B cell (primary cell): ENCODE measurements at places on chromosomes 7 and 10.
A peak's percentile ranks its signal among the peaks of the same experiment; 100 is the strongest.

DNA sequence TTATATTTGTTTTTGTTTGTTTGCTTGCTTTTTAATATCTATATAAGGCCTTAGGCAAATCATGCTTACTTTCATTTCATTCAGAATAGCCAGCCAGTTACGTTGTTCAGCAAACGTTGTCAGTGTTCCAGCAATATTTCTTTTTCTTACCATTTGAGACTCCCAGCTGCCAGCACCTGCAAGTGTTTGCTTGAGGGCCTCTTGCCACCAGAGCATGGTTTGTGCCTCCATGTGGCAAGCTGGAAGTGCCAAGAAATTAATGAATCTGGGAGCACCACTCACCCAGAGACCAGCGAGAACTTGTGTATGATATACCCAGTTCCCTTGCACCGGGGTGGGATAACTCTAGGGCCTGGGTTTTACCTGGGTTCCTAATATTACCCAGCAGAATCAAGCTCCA is 177.1 kb upstream of the CSTF2T start:
- no peak for DNase-seq

- no peak for DNase-seq
Measured at GRCh38 chr7:134685250-134685649, 38.6 kb downstream of the BPGM start.

DNA sequence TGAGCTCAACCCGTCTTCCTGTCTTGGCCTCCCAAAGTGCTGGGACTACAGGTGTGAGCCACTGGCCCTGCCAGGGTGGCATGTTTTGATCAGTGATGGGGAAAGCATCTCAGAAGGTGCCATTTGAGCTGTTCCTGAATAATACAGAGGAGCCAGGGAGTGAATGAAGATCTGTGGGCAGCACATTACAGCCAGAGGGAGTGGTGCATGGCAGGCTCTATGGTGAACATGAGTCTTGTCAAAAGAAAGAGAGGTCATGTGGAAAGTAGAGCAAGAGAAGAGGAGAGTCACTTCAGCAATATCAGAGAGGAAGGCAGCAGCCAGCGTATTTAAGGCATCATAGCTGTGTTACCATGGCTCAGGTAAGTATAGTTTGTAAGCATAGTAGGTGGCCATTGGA is 275.7 kb upstream of the LRGUK start:
- DNase-seq = no peak

DNA sequence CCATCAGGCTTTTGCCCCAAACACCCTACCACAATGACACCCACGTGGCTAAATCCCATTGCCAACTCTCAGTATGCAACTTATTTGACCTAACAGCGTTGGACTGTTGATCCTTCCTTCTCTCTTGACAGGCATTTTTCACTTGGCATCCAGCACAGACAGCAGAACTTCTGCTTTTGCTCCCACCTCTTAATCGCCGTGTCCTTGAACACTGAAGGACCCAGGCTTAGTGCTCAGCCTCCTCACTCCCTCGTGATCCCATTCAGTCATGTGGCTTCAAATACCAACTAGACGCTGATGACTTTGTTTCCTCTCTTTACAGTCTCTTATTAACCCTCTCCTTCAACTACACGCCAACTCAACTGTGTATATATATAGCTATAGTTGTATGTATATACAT is 25.0 kb downstream of the ZFAND2A start:
- no peak for DNase-seq

DNA sequence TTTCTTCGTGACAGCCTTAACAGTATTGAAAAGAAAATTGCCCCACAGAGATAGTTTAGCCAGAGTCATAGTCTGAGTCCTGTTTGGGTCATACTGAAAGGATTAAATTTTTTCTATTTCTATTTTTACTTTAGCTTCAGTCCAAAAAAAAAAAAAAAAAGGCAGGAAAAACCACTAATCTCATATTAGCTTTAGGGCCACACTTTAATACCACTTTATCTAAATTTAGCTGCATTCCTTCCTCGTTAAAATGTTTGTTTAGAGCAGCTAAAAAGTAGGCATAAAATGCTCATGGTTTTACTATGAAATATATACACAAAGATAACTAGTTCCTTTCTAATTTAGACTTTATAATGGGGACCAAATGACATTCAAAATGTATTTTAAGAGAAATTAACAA is 216.5 kb upstream of the TMEM196 start:
- no peak for DNase-seq

GRCh38 chr10:132536241-132536876 is 1.2 kb upstream of the INPP5A start:
- peak; percentile 41 for DNase-seq

DNA sequence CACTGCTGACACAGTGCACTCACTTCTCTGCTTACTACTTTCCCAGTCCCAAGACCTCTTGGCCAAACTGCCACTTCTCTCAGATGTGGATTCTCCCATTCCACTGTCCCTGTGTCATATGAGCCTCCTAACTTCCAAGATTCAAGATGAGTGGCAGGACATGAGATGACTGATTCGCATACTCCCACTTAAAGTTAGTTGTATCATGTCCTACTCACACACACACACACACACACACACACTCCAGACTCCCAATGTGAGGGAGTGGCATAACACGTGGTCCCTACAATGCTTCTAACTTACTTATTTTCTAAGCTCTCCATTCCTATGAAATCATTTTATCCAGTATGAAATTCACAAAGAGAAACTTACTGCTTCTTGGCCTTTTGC is 67.0 kb upstream of the CAV2 start:
- no peak for DNase-seq

GRCh38 chr7:77282897-77283296 is 83.3 kb upstream of the FGL2 start:
- DNase-seq = no peak

DNA sequence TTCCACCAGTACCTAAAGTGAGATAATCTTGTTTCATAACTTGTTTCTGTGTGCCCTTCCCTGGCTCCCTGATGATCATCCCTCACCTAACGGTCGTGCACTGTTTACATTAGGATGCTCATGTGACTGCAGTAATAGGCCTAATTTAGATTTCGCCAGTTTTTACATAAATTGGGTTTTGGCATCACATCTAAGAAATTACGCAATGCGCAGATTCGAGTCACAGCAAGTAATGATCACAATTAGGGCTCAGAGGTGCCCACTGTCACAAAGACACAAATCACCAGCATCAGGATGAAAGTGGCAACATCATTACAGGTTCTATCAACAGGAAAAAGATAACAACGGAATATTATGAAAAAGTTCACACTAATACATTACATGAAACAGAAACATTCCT is 94.7 kb downstream of the LARP4B start:
- DNase-seq = no peak

DNA sequence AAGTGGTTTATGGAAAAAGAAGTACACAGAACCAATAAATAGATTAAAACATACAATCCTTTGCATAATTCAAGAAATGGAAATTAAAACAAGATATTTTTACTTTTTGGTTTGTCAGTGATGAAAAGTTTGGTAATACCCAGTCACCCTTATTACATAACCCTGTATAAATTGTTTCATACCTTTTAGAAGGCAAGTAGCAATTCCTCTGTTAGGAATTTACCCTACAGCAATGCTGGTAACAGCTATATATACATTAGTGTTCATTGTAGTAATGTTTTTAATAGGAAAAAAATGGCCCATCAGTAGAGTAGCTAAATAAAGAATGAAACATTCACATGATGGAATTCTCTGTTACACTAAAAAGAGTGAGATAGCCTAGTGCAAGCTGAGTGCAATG is 42.7 kb downstream of the PTPN12 start:
- DNase-seq = no peak

GRCh38 chr7:11505471-11505985 is 326.5 kb downstream of the THSD7A start:
- no peak for DNase-seq

DNA sequence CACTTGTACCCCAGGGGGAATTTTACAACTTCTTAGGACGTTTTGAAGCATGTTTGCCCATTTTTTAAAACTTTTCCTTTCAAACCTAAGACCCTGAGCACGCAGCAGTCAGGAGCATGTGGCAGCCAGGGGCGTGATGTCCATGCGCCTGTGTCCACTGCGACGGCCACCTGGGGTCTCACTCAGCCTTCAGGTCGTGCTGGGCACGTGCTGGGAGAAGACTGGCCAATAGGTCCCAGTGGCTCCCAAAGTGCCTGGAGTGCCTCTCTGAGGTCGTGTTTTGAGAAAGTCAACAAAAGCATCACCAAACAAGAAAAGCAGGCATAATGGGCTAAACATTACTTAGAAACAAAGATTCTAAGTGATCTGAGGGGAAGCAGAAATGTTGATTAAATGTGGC is 14.8 kb downstream of the LRRC27 start:
- no peak for DNase-seq

DNA sequence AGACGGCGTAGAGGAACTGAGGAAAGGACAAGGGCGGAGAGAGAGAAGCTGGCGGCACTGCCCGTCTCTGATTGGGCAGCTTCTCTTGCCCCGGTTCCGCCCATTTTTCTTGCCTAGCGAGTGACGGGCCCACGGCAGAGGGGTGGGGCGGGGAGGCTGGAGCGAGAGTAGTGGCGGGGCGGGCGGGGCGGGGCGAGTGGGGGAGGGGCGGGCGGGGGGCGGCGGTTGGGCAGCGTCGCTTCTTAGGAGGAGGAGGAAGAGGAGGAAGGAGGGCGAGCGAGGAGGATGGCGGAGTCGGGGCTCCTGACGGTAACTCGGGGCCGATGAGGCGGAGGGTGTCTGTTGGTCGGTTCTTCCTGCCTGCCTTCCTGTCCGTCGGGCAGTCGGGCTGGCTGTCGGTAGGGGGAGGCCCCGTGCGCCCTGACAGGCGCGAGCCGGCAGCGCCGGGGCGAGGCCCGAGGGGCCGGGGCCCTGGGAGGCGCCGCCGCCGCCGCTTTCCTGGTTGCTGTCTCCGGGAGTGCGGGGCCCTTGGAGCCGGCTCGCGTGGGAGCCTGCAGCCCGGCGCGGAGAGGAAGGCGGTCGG is at the start of gene SHOC2:
Gene SHOC2 (plus strand): TSS at position 256 of the 583 bp plus-strand sequence. CDS start 44,755 bp downstream, outside the sequence.
- no peak for DNase-seq

DNA sequence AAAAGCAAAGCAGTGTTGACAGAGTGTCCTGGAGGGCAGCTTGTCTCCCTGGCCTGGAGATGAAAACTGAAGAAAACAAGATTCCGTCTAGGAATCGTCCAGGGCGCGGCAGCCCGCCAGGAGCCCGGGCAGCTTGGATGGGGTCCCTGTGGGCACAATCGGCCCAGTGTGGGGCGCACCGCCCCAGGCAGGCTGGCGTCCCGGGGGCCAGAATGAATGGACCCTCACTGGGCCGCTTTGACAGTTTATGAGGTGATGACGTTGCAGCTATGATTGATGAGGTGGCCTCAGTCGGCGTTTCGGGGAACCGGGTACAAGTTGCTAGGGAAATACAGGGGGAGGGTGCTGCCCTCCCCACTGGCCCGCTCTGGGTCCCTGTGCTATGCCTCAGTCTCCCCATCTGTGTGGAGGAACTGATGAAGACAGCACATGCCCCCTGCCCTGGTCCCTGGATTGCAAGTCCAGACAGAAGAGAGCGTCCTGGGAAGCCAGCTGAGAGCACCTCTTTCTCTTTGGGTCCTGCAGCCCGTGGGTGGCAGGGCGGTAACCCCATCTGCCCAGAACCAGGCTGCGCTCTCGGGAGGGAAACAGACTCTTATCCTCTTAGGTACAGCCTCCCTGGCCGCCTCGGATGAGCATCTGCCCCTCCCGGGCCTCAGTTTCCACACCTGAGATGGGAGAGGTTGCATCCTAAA is 131.3 kb downstream of the LHPP start:
- DNase-seq = no peak

DNA sequence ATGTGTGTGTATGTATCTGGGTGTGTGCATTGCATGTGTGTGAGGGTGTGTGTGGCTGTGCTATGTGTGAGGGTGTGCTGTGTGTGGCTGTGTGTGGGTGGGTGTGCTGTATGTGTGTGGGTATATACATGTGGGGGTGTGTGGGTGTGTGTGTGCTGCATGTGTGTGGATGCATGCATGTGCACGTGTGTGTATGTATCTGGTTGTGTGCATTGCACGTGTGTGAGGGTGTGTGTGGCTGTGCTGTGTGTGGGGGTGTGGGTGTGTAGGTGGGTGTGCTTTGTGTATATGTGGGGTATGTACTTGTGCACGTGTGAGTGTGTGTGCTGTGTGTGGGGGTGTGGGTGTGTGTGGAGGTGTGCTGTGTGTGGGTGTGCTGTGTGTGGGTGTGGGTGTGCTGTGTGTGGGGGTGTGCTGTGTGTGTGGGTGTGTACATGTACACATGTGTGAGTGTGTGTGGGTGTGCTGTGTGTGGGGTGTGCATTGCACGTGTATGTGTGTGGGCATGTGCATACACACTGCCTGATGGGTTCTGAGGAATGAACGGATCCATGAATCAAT is 579.8 kb downstream of the PTPRN2 start:
- no peak for DNase-seq

DNA sequence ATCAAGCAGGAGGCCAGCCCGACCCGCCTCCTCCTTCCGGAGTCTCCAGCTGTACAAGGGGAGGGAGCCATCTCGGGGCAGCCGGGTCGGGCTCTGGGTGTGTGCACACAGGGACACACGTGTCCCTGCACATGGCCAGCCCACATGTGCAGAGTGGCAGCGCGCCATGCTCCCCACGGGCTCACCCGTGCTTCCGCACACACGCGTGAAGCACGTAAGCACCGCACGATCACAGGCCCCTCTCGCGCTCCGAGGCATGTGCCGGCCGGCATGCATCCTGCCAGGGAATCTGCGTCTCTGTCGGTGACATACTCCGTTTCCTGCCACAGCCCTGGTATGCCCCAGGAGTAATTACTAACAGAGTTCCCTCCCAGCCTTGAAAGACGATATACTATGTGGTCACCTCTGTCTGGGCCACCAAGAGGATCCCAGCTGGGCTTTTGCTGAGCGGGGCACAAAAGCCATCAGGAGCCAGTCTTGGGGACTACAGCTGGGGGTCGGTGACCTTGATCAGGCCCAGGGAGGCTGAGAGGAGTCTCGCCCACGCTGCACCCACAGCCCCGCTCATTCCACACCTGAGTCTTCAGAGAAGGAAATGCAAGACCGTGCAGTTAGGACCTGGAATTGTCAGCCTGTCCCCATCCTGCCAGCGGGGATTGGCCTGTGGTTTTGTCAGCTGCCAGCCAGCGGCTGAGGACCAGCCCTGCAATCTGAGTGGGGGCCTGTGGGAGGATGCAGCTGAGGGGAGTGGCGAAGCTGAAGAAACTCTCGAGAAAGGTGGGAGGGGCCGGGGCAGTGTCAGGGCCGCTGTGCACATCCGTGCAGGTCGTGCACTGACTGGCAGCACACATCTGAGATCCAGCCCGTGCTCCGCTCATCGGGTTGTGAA is 11.0 kb upstream of the LFNG start:
- peak; percentile 90 for DNase-seq

DNA sequence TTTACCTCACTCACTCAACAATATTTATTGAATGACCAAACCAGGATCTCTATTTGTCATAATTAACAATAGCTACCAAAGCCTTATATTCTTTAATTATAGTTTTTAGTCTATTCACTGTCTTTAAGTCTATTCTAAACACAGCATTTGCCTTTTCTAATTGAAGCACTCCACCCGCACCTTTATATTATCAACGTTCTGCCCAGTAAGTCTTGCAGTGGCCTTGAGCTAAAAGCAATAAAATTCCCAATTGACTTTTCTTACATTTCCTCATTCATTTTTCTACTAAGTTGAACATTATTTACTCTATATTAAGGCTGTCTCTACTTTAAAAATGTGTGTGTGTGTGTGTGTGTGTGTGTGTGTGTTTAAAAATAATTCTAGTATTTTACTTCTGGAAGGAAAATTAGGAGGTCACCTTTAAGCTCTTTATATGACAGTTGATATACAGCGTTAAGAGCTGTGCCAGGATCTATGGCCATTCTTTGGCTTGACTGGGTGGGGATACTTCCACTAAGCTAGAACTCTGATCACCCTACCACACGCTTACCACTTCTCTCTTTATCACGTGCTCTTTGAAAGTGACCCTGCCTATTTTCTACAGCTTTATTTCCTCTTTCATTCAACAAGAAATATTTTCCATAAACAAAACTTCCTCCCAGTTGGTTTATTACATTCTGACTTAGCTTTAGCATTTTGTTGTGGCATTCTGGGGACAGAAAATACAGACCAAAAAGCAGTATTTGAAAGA is 8.8 kb downstream of the PAPSS2 start:
- DNase-seq = no peak
